Activated T-cell treated with anti-CD3 and anti-CD28 coated beads for 24 hours (primary cell): ENCODE measurements at places on chromosomes 6 and 20.
A peak's percentile ranks its signal among the peaks of the same experiment; 100 is the strongest.

DNA sequence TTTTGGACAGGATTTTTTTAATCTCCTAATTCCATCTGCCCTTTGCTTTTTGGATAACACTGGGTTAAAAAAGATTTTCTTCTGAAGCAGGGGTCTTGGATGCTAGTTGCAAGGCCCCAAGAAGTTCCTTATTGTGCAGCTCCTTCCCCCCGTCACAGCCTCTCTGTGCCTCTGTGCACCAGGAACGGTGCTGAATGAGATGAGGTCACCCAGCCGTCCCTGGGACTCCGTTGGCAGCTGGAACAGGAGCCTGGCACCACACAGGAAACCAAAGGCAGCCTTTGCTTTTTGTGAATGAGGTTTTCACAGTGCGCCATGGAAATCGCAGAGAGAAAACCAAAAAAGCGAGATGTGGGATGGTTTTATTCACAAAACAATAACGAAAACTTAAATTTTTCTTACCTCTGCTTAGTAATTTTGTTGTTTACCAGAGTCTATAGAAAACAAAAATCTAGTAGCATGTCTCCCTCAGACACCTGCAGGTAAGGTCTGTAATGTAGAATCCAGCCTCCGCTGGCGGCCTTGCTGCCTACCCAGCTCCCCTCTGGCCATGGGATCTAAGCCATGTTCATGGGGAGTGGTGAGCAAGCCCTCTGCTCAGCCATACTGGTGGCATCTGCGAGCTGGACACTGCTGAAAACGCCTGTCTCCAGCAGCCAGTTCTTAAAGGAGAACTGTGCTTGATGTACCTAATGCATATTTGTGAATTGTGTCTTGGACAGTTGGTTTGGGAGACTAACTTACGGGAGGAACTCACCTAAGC, 40.4 kb upstream of the SYNJ2 start:
- no peak for DNase-seq

DNA sequence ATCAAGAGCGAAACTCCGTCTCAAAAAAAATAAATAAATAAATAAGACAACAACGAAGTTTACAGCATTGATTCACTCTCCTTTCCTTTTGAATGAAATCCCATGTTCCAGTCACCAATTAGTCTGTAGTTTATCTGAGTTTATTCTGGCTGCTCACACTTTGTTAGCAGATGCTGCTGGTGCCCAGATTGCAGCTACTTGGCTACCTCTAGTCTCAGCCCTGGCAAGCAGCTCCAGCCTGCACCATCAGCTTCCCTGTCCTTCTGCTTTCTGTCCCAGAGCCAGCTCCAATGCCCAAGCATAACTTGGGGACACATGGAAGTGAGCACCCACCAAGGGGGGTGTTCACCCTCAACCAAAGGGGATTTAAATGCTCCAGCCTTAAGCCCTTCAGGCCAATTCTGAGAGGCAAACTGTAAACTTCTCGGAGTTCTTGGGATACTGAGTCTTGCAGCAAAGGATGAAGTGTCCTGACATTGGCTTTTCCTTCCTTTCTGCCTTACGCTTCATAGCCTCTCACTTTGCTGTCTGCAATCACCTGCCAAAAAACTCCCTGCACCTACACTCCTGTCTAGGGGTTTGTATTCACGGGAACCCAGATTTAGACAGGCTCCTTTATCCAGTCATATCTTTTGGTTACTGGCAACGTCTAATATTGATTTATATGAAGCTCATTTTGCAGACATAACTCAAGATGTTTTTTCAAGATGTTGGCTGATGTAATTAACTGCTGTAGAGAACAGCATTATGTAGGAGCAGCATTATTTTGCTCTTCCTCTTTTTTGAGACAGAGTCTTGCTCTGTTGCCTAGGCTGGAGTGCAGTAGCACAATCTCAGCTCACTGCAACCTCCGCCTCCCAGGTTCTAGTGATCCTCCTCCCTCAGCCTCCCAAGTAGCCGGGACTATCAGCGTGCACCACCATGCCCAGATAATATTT, 9.8 kb upstream of the TASP1 start:
- no peak for DNase-seq

DNA sequence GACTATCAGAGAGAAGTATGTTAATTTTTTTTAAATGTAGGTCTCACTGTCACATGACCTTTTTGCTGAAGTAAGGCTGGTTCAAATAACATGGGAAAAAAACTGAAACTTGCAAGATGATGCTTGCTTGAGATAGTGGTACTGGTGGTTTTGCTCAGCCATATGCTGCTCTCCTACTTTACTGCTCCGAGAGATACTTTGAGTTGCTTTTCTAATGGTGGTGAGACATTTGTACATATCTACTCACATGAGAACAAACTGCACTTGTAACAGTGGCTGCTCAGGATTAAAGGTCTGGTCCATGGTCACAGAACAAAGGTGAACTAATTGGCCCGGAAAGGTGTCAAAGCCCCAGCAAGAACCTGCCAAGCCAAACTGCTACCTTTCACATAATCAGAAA, 106.2 kb upstream of the BEND3 start:
- DNase-seq, result no peak

GRCh38 chr6:12636336-12636735, 80.2 kb upstream of the PHACTR1 start:
- DNase-seq, result no peak

GRCh38 chr6:164107297-164107995, 692.9 kb downstream of the QKI start:
- no peak for DNase-seq

DNA sequence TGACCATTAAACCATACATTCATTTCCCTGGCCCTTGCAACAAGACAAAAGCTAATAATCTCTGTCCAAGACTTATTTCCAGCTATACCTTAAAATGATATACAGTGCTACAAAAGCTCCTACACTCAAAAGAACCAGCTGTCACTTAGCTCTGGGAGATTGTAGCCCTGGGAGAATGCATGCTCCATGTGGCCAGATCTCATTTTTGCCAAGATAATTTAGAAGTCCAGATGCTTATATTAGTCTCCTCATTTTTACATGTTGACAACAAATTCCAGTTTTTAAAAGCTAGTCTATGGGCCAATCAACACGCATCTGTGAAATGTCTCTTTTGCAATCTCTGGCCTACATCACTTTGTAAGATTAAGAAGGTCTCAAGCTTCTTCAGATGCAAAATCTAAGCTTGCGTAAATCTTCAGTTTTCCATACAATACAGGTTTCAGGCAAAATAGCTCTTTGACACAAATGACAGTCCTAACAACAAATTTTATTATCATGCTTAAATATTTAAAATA, 27.1 kb downstream of the TASP1 start:
- no peak for DNase-seq

GRCh38 chr6:37209461-37210205, 39.7 kb downstream of the PIM1 start:
- DNase-seq, result no peak

GRCh38 chr20:52004715-52005114, 186.9 kb downstream of the ZFP64 start:
- no peak for DNase-seq

- DNase-seq, result no peak
These were observed 12.2 kb downstream of the REPS1 start for GRCh38 chr6:138975815-138976214.

- no peak for DNase-seq
These were observed 31.5 kb upstream of the EDN3 start for GRCh38 chr20:59268870-59269269.

- DNase-seq, result no peak
These were observed 165.8 kb upstream of the SUPT3H start for GRCh38 chr6:45543298-45544235.

- DNase-seq, result peak; percentile 39
These were observed 16.6 kb downstream of the SLC22A1 start for GRCh38 chr6:160137989-160138835.

GRCh38 chr6:3228771-3229565, 1.5 kb upstream of the TUBB2B start:
- no peak for DNase-seq

GRCh38 chr6:83008626-83009025, 57.0 kb downstream of the UBE3D start:
- DNase-seq, result no peak

DNA sequence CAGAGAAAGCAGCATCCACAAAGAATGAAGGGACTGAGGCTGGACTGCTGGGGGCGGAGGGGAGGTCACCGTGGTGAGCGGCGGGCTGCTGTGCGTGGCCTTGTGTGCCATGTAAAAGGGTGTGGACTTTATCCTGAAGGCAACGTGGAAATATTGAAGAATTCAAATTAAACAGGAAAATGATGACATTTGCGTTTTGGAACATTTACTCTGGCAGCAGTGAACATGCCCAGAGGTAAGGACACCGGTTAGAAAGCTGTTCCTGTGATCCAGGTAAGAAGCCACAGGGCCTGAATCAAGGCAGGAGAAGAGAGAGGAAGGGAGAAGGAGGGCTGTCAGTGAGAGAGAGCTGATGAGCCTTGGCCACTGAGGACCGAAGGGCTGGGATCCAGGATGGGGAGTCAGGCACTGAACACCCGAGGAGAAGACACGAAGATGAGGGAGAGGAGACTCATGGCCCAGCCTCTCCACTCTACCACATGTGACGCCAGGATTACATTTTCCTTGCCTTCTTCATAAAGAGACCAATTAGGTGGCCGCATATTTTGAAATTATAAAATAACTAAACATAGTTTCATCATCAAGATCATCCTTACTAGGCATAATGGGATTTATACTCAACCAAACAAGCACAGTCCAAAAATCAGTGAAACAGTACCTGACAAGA, 58.4 kb downstream of the TRAM2 start:
- no peak for DNase-seq
